ENCODE measurements at places on chromosomes 7 and 10. TPM values are rescaled to one million over a fixed set of nuclear protein-coding genes. Genes with fewer than 3 reads are reported as not detected.

Gene RET
- total RNA-seq = not detected

Gene CYP26C1
- total RNA-seq = not detected

Gene LRRN3
- 1.7 TPM for total RNA-seq

Gene AGR3
- not detected for total RNA-seq

Gene LOXL4
- 3.7 TPM for total RNA-seq

Gene CLEC5A
- total RNA-seq = 0.64 TPM

Gene ECHDC3
- total RNA-seq = 12.2 TPM

Gene MINPP1
- total RNA-seq = 14.3 TPM

Gene SH3PXD2A
- 50.0 TPM for total RNA-seq

DNA sequence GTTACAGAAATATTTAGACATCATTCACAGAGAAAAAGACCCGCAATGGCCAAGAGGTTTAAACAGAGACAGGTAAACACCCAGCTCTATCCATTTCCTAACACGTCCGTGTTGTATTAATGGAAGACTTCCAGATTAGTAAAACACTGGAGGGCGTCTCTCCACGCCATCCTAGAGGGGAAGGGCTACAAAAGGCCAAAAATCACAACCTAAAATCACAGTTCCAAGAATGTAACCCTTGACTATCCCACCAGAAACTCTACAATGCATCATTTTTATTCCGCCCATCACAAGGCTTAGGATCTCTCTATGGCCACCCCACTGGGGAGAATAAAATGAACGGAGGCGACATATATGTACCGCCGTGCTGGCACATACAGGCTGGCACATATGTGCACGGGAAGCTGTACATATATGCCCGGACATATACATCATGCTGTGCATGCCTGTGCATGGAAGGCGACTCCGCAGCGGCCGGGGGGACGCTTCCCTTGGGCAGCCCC, 734 bp downstream of the PCLO start:
- no peak for DNase-seq

DNA sequence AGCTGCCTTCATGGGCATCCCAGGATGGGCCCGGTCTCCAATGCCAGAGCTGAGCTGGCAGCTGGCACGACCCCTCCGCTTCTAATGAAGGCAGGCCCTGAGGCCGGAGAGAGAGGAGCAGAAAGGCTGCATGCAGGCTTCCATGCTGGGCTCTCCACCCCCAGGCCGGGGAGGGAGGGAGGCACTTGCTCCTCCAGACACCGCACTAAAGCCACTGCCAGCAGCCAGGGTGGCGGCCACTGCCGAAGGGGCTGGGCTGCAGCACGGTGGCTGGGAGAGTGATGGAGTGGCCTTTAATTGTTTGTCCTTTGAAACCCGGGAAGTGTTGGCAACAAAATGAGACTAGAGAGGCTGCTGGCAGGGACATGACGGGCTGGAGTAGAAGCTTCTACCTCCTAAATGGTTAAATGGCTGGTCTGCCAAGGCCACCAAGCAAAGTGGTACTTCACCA, 236.5 kb downstream of the SKAP2 start:
- DNase-seq = no peak

GRCh38 chr7:28723336-28723735, 234.8 kb downstream of the TRIL start:
- no peak for DNase-seq

DNA sequence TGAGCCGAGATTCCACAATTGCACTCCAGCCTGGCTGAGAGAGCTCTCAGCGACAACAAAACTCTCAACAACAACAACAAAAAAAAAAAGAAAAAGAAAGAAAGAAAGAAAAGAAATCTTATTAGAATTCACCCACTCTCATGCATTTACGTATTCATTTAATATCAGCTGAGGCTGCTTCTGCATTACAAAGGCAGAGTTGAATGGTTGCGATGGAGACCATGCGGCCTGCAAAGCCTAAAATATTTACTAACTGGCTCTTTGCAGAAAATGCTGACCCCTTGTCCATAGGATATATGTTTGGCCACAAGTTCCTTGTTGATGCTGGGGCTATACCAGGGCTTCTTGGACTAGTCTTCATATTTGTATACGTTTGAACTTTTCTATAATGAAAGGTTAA, 109.4 kb downstream of the SPDYE5 start:
- no peak for DNase-seq

- no peak for DNase-seq
These were observed 121.5 kb upstream of the PLPP4 start for GRCh38 chr10:120335553-120335952.

DNA sequence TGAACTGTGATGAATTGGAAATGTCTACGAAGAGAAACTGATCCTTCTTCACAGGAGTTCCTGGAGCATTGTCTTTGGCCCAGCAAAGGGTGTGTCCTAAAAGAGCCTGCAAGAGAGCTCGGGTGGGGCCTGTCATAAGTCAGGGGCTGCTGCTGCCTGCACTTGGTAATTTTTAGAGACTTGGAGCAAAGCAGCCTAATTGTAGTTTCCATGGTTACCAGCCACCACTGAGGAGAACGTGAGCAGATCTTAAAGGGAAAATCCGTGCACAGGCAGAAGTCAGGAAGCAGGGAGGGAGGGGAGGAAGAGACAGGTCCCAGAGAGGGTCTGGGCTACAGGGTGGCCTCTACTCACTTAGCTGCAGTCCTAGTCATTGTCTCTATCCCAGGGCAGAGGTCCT, 463.6 kb downstream of the PLXNA4 start:
- DNase-seq = peak; percentile 19

GRCh38 chr10:71812016-71812912, 38.8 kb downstream of the PSAP start:
- no peak for DNase-seq

DNA sequence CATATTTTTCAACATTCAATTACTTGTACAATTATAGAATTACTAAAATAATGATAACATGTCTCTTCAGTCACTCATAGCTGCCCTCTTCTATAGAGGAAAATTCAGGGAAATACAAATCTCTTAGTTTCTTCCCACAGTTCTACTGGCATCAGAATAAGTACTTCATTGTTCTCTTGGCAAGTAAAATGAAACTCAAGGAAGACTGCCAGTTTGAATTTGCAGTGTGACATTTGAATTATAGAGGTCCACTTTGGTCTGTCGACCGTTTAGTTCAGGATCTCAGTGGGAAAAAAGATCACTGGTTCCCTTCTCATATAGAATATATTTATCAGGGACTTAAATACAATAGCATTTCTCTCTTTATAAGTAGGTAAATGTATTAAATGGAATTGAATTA, 114.5 kb downstream of the PON1 start:
- DNase-seq = no peak

- DNase-seq = no peak
These were observed 62.7 kb downstream of the DKK1 start for GRCh38 chr10:52376694-52377354.

- no peak for DNase-seq
These were observed 73.8 kb downstream of the SHOC2 start for GRCh38 chr10:110993024-110993693.

- peak; percentile 70 for DNase-seq
These were observed 58.7 kb downstream of the ZRANB1 start for GRCh38 chr10:125000366-125001312.

GRCh38 chr7:132768099-132768498, 191.8 kb upstream of the PLXNA4 start:
- no peak for DNase-seq

DNA sequence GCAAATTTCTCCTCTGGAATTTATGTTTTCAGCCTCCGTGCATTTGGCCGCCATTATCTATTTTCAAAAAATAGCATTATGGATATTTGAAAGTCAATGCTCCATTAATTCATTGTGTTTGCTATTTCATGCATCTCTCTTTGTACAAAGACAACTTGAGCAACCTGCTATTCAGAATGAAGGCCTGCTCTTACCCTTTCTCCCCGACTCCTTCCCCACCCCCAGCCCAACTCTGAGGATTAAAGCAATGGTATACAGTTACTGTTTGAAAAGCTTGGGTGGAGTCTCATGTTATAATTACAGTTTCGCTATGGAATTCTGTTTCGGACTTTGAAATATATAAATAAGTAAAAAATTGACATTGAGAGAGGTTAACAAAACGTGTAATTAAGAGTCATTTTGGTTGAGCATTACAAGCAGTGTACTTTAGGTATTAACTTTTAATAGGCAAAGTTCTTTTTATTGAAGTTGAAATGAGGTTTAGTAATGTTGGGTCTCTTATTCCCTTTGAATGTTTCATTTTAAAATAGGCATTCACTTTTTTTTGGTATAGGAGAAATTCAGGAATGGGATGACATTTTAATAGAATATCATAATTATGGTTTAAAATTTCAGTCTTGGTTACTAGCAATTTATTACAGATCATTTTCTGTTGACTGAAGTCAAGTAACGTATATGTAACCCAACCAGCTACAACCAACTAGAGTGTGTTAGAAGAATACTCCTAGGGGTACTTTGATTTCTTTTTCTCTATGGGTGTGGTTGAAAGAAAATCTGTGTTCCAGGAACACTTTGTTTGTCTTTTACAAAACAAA, 93.1 kb downstream of the ARID5B start:
- no peak for DNase-seq

DNA sequence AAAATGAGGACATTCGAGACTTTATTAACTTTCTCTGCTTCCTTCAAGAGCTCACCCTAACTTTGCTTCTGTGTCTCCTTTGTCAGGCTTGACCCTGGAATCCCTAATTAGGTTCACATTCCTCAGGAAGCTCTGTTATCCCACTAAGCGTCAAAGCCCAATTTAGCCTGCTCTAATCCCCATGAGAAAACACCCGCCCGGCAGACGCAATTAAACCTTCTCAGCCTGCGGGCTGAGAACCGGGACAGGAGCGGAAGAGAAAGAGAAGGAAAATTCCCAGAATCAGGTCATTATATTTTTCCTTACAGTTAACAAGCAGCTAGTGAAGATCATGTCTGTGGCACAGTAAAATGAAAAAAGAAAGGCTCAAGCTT, 93.0 kb downstream of the TNS3 start:
- no peak for DNase-seq

GRCh38 chr7:23285657-23286646, 13.2 kb upstream of the MALSU1 start:
- no peak for DNase-seq

GRCh38 chr10:122884166-122884565, 4.8 kb upstream of the FAM24B start:
- no peak for DNase-seq

DNA sequence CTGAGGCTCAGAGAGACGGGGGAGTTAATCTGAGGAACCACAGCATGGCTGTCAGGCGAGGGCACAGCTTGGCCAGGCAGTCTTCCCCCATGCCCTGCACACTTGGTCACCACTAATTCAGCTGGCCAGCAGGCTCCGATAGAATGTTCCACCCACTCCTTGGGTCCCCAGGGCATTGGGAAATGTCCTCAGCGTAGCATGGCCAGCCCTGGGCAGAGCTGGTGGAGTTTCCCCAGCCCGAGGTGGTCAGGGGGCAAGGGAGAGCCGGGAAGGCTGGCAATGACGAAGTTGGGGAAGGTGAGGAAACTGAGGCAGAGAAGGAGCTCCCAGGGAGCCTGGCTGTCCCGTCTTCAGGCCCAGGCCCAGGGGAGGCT, 12.1 kb upstream of the GRIFIN start:
- DNase-seq = peak; percentile 41

DNA sequence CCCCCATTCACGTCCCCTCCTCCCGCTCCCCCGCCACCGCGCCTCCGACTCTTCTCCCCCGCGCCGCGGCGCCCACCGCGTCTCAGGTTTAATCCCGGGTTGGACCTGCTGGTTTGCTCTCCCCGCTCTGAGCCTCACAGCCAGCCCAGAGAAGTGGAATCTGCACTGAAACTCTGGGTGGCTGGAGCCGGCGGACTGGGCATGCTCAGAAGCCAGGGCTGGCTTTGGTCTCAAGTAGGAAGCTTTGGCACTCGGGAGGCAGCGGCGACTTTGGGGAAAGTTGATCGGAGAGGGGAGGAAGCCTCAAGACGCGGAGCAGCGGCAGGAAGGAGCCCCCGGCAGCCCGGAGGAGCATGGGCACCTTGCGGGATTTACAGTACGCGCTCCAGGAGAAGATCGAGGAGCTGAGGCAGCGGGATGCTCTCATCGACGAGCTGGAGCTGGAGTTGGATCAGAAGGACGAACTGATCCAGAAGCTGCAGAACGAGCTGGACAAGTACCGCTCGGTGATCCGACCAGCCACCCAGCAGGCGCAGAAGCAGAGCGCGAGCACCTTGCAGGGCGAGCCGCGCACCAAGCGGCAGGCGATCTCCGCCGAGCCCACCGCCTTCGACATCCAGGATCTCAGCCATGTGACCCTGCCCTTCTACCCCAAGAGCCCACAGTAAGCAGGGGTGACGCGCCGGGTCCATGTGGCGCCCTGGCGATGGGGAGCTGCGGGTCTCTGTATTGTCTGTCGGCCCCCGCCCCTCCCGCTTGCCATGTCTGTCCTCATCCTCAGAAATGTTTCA, at the start of gene PRKG1:
Gene PRKG1, plus strand, starts transcription at position 250 of the 791 bp plus-strand sequence.
- peak; percentile 16 for DNase-seq

DNA sequence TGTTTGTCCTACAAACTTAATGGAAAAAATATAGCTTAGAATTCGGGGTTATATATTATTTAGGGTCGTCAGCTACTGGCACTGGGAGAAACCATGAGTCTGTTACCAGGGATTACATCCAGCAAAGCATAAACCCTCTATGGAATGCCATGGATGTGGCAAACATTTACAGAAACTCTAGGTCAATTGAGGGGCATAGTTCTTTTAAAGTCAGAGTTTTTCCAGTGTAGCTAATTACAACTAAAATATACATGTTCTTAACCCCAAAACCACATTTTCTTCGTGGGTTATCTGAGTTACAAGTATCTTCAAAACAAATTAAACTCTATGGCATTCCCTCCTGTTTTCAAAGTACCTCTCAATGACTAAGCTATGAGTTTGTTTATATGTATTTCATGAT, 99.3 kb upstream of the THSD7A start:
- DNase-seq = no peak

GRCh38 chr7:150903606-150904005, 51.3 kb downstream of the AOC1 start:
- DNase-seq = peak; percentile 86

DNA sequence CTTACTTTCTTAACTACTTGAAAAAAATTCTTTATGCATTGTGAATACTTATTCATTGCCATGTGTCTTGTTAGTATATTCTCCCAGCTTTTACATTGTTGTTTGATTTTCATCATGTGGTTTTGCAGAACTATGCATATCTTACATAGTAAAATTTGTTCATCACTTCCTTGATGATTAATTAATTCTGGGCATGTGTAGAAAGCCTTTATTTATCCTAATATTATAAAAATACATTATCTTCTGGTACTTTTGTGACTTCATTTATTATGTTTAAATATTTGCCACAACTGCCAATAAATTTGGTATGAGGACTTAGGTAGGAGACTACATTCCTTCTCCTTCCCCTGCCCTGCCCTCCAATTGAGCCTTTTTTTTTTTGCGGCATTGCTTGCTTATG, 166.0 kb upstream of the ZNF32 start:
- DNase-seq = no peak

- no peak for DNase-seq
These were observed 35.0 kb upstream of the CPXM2 start for GRCh38 chr10:123926401-123927264.

GRCh38 chr10:106226828-106227227, 937.7 kb downstream of the SORCS1 start:
- no peak for DNase-seq

GRCh38 chr7:120941064-120941463, 9.5 kb upstream of the ING3 start:
- DNase-seq = no peak

All from ascending aorta (tissue), 2 donors.